ENCODE measurements at places on chromosomes 7 and 10.

- DNase-seq, result no peak
Measured at GRCh38 chr10:131676046-131676799, 224.6 kb upstream of the PPP2R2D start.

DNA sequence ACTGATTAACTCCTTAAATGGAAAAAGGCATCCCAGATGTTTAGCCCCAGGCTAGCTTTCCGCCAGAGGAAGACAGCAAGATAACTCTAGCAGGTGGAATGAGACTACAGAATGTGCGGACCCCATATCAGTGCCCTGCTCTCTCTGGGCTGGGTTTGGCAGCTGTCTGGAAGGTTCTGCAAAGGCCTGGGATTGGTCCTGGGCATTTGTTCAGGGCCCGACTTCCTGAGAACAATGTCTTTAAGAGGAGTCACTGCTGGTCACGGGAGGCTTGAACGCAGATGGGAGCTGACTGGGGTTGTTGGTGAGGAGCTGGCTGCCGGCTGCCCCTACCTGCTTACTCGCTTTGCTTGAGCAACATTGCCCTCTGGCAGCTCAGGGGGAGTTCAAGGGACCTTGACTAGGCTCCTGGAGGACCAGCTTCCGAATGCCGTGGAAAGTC is 130.6 kb upstream of the BTBD16 start:
- no peak for DNase-seq

DNA sequence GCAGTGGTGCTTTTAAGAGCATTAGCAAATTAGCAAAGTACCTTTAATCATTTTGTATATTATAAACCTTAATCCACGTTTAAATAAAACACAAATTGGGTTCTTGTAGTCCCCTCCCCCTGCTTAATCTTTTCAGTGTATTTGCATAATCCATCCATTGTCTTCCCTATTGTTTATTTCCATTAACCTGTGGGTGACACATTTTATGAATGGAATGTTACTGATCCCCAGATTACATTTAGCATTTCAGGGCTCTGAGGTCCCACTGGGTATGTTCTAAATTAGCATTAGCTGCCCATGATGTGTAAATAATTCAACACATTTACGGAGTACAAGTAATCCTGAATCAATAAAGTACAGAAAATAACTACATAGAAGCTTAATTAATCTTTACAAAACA is 138.4 kb upstream of the FEZF1 start:
- no peak for DNase-seq

DNA sequence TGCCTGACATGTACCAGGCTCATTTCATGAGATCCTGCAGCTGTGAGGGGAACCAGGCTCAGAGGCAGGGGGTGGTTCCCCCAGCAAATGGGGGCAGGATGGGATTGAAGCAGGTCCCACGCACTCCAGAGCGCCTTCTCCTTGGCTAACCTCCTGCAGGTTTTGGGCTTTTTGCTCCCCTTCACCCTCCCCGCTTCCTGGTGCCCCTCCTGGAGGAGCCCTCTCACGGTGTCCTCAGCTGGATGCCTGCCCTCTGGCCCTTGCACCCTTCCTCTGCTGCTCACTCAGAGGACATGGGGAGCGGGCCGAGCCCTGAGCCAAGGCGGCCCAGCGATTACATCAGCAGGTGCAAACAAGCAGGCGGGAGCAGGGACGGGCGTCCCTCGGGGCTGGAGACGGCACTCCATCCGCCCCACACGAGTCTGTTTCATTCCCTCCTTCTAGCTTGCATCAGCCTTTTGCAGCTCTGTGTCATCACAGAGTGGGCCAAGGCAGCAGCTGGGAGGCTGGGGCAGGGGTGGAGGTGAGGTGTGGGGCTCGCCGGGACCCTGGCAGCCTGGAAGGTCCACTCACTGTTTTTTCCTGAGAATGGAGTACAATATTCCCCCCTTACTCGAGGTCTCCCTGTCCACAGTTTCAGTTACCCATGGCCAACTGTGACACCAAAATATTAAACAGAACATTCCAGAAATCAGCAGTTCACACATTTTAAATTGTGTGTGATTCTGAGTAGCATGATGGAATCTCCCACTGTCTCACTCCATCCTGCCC is 52.7 kb upstream of the SLC29A3 start:
- no peak for DNase-seq

DNA sequence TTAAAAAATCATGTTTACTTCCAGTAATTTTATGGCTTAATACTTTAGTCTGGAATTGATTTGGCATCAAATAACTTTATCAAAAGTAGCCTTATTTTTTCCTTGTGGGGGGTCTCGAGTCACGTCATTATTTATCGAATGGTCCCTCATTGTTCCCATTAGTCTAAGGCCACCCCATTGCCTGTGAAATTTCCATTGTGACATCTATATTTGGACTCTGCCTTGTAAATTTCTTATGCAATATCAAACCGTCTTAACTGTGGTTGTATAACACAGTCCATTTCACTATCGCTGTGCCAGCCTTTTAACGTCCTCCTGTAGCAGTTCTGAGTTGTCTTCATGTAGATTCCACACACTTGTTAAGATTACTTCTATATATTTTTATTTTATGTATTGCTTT is 103.9 kb upstream of the RET start:
- DNase-seq, result no peak

- no peak for DNase-seq
Measured at GRCh38 chr10:62231371-62231770, 37.3 kb downstream of the RTKN2 start.

- no peak for DNase-seq
Measured at GRCh38 chr10:42933448-42934340, 143.2 kb upstream of the RET start.

DNA sequence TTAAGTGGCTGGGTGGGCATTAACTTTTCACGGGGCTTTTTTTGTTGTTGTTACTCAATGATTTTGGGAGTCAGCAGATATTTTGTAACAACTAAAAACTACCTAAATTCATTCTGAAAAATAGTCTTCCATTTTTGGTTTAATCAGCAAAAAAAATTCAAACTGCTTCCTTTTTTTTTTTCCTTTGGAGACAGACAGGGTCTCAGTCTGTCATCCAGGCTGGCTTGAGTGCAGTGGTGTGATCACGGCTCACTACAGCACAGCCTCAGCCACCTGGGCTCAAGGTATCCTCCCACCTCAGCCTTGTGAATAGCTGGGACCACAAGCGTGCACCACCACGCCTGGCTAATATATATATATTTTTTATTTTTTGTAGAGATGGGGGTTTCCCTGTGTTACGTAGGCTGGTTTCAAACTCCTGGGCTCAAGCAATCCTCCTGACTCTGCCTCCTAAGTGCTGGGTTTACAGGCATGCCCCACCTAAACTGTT is 36.5 kb downstream of the SKIDA1 start:
- DNase-seq, result no peak
